Activated CD4-positive, CD25-positive, alpha-beta regulatory T cell (primary cell): ENCODE measurements at places on chromosomes 2 and 18.

DNA sequence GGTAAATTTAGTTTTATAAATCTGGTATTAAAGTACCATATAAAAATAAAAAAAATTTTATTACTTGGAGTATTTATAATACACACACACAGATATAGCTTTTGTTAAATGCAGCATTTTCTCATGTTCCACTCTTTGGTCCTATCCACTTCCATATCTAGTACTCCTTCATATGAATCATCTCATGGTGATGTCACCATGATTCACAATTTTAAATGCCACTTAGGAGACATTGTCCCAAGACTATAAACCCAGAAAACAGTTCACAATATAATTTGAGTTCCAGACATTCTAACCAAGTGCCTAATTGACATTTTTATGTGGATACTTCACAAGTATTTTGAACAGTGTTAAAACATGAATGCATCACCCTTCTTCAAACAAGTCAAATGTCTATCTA lies 1398.3 kb downstream of the DSC3 start:
- no peak for DNase-seq

DNA sequence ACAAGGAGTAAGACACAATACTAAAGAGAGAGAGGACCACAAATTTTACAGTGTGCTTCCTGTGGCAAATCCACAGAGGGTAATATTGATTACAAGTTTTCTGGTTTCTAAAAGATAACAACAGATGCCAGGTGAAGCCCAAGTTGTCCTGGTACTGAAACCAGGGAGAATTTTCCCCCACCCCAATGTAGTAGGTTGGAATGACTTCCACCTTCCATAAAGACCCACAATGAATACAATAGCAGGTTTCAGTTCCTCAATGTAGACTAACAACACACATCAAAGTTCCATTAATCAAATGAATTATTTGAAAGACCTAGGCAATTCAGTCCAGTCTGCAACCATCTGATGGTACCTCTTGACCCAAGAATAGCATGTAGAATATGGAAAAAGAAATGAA lies 44.0 kb upstream of the TMEM247 start:
- no peak for DNase-seq

- no peak for DNase-seq
Measured at GRCh38 chr2:122939796-122940195, 1085.3 kb upstream of the CNTNAP5 start.

DNA sequence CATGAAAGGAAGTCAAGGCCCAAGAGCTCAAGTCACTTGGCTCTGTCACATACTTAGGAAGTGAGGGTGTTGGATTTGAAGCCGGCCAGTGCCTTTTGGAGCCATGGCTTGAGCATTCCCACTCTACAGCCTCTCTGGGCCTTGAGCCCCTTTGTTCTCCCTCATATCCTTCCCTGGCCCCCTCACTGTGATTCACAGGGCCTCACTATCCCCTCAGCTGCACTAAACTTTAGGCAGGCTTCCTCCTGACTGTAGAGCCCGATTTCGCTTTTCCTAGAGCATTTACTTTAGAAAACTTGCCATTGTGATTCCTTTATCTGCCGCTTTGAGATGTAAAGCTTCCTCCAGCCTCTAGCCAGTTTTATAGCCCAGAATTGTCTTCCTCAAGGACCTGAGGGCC lies 107.6 kb downstream of the FBXO15 start:
- no peak for DNase-seq

- DNase-seq, result no peak
Measured at GRCh38 chr18:24762511-24762910, 302.1 kb downstream of the HRH4 start.
